Inflammatory macrophage treated with lipopolysaccharide for 4 hours (primary cell): ENCODE measurements at places on chromosomes 7 and 10.

DNA sequence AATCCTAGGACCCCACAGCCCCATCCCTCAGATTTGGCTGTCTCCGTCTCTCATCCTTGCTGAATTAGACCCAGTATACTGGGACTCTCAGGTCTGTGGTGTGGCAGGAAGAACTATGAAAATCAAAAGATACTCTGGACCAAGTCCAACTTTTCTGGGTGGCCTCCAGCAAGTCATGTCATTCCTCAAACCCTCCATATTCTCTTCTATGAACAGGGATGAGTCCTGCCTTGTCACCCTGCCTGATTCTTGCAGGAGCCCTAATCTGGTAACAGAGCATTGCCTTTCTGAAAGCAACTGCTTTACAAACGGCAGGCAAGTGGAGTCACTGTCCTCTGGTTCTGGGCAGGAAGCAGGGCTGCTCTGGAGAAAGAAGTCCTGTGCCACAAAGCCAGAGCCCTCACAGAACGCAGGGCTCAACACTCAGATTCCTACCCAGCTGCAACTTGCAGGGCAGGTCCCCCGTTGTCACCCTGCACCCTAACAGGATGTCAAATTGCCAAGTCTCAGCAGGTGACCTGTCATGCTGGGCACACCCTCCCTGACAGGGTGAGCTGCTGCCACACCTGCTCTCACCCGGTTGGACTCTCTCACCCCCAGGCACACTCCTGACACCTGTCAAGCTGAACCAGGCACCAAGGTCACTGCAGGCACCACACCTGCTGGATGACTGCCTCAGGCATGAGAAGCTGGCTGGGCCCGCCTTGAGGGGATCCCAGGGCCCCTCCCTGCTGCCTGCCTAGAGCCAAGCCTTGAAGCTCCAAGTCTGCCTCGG, 227.7 kb downstream of the KCNMA1 start:
- DNase-seq: no peak

DNA sequence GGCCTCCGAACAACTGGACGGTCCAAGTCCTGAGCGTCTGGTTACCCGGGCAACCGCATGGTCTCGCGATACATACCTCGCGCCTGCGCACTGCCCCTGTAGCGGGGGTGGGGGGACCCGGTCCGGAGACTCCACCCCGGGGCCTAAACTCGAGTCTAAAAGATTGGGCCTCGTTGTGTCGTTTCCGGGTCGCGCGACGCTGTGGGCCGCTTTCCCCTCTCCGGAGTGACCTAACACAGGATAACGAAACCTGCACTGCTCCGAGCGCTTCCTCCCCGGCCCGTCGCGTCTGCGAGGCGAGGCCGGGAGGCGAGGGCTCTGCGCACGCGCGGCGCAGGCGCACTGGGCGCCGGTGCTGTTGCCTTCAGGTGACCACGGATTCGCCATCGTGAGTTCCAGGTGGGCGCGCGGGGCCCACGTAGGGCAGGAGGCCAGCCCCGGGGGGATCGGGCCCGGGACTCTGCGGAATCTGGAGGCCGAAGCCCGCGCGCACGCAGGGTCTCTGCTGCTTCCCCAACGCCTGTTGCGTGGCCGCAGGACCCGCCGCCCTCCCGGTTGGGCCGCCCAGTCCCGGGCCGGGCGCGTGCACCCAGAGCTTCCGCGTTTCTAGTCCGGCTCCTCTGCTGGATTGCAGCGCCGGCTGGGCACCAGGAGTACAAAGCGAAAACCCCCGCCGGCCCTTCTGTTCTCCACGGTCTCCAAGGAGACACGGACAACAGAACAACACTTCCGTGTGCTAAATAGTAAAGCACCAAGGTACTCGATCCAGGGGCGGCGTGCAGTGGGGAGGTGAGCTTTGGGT, at the start of gene RPP38:
Gene RPP38 (plus strand): TSS at position 345 of the 802 bp plus-strand sequence. CDS start 5,960 bp downstream, outside the sequence.
- peak; percentile 96 for DNase-seq

DNA sequence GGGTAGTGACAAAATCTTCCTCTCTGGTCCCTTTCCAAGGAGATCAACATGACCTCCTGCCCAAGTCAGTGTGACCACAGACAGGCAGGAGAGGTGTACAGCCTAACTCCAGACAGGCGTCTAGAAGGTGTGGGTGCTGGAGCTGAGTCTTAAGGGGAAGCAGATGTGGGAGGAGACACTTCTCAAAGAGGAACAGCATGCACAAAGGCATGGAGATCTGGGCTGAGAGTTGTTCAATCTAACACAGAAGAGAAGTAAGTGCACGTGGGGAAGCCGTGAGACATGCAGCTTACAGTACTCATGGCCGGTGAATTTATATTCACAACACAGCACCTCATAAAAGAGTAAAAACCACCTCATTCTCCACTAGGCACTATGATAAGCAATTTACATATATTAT, 23.8 kb upstream of the GSDME start:
- DNase-seq: peak; percentile 96

- peak; percentile 77 for DNase-seq
Measured at GRCh38 chr10:17472481-17473227, 18.3 kb upstream of the ST8SIA6 start.

DNA sequence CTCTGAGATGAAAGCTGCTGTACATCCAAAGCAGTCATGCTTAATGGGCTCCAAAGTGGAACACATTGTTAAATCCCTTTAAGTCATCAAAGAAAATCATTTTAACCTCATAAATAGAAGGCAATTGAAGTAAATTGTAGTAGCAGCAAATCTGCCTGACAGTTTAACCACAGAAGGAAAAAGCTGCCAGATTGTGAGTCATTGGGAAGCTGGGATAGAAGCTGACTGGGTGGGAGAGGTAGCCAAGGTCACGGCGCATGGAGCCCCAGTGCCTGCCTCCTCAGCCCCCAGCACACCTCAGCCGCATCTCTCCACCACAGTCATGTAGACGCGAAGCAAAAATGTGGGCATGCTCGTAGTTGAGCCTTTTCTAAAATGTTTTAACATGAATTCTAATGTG, 44.0 kb downstream of the TARP start:
- DNase-seq: no peak

- DNase-seq: peak; percentile 13
Measured at GRCh38 chr10:101617102-101617823, 29.1 kb downstream of the DPCD start.

GRCh38 chr7:74627661-74628411, 29.7 kb upstream of the GTF2I start:
- no peak for DNase-seq

DNA sequence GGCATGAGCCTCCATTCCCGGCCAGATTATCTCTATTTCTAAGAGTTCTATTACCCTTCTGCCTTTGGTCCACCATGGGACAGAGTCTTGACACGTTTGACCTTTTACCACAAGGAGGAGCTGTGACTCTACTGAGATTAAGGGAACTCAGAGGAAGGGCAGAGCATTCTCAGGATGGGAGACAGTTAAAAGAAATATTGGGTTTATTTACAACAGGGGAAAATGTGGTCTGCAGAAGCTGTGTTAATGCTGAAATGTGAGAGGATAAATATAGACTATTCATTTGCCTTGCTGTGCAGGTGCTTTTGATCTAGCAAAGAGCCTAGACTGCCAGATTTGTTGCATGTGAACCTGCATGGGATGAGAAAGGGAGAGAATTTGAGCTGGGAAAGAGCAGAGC, 45.8 kb upstream of the PRSS58 start:
- peak; percentile 55 for DNase-seq

DNA sequence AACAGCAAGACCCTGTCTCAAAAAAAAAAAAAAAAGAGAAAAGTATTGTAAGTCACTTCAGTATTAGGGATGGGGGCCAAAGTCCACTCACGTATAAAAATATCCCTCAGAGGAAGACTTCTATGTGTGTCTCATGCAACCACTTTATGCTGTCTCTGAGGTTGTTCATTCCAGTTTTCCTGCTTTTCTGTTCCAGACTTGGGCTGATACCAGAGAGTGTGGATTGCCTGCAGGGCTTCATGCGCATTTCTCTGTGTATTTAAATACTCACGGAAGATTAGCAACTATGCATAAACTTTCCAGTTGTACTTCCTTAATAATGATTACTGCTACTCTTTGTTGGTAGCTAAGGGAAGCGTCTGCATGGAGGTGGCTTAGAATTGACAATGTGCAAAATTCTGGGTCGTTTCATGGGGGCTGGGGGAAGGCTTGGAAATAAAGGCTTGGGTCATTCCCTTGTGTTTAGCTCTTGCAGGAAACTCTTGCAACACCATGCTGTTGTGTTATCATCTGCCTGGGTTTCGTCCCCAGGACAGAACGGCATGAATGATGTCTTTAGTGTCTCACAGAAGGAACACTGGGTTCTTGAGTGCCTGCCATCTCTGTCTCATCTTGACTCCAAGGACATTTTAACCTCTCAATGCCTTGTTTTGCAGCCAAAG, 54.1 kb downstream of the KIAA1217 start:
- no peak for DNase-seq

GRCh38 chr7:5661942-5662341, 119.5 kb downstream of the RNF216 start:
- DNase-seq: peak; percentile 21

DNA sequence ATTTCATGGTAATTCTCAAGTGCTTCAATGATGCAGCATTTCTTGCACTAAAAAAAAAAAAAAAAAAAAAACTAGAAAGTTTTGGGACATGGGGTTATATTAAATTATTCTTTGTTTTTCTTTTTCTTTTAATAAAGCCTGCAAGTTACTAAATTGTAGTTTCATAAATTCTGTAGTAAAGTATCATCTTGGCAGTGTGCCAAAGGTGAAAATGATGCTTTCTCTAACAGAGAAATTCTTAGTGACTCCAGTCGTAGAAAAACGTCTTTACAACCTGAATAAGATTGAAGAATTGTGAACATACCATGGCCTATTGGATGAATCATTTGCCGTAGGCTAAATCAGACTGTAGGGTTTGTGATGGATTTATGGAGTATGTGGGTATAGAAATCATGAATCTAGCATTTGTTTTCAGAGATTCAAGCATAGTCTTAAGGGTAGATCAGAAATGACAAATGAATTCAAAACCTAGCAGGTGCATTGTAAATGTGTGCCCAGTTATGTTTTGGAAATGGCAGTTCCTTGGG, 27.1 kb downstream of the RBM17 start:
- DNase-seq: no peak

DNA sequence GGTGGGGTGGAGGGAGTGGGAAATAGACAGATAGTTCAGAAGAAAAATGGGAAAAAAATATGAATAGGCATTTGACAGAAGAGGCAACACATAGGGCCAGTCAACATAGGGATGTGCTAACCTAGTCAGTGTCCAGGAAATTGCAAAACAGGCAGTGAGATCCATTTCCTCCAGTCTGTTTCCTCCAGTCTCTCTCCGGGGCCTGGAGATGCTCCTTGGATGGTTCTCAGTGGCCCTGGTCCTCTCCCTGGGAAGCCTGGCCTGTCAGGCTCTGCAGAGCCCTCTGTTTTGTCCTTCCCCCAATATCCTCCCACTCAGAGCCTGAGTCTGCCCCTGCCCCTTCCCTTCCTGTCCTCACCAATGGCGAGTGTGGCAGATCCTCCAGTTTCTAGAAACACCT, 52.6 kb downstream of the SYPL1 start:
- DNase-seq: peak; percentile 62

DNA sequence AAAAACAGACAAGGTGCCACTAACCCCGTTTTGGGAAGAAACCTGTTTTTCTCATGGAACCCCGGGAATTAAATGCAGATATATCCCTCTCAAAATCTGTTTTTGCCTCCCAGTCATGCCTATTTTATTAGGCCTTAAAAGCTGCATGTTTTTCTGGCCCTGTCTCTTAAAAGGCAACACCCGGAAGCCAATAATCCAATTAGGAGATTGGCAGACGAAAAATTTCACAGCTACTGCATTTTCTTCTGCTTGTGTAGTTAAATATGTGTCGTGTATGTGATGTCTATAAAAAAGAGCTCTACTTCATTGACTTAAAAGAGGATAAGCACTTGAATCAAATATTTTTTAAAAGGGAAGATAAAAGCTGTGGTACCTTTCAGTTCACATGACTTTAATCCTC, 31.9 kb upstream of the OPTN start:
- no peak for DNase-seq

DNA sequence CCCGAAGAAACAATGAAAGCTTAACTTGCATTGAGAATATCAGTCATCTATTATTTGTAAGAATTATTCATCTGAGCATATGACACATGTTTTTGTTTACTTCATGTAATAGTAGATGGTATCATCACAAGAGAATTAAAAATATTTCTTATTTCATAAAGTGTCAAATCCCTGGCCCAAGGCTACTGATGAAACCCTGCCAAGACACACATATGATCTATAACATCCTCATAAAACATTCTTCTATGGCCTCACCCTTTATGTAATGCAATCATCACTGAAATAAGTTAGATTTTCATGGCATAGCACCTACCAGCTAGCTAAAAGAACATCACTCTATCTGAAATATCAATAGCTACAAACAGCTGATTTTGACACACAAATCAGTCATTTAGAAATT, 385.6 kb upstream of the PHF14 start:
- DNase-seq: no peak

DNA sequence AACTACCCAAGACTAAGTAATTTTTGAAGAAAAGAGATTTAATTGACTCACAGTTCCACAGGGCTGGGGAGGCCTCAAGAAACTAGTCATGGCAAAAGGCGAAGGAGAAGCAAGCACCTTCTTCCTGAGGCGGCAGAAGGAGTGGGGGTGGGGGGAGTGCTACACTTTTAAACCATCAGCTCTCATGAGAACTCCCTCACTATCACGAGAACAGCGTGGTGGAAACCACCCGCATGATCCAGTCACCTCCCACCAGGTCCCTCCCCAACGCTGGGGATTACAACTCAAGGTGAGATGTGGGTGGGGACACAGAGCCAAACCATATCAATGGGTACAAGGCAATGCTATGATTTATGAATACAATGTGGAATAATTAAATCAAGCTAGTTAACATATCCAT, 241.9 kb downstream of the PTPRN2 start:
- no peak for DNase-seq

DNA sequence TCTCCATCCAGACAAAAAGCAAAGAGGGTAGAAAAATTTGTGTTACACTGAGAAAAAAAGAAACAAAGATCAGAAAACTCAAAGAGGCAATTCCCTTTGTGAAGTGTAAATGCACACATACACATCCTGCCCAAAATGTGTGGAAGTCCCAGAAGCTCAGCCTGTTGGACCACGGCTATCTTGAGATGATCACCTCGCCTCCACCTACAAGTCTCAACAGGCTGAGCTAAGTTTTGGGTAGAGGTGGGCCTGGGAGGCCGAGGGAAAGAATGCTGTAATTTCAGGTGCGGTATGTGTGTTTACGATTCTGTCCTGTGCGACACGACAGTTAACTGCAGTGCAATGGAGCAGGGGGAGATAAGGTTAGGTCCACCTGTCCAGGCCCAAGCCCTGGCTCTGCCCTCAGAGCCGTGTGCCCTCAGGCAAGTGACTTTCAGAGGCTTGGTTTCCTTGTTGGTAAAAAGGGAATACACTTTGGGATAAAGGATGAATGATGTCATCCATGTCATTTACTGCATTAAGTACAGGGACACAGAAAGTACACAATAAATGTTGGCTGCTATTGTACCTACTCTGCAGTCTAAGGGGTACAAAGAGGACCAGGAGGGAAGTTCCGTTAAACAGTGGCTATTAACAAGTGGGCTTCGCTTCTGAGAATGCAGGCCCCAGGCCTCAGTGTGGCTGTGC, 67.3 kb downstream of the AFAP1L2 start:
- DNase-seq: no peak

- peak; percentile 39 for DNase-seq
Measured at GRCh38 chr7:90701021-90701420, 104.9 kb downstream of the CDK14 start.
